Activated T-cell treated with anti-CD3 and anti-CD28 coated beads for 48 hours (primary cell): ENCODE measurements at places on chromosomes 13 and 19.

DNA sequence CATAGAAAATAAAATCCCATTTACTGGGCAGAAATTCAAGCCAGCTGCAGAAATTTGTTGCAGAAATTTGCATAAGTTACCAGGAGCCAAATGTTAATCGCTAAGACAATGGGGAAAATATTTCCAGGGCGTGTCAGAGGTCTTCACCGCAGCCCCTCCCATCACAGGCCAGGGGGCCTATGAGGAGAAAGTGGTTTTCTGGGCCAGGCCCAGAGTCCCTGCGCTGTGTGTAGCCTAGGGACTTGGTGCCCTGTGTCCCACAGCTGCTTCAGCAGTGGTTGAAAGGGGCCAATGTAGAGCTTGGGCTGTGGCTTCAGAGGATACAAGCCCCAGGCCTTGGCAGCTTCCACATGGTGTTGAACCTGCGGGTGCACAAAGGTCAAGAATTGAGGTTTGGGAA lies 278.9 kb upstream of the PCDH9 start:
- DNase-seq = no peak

DNA sequence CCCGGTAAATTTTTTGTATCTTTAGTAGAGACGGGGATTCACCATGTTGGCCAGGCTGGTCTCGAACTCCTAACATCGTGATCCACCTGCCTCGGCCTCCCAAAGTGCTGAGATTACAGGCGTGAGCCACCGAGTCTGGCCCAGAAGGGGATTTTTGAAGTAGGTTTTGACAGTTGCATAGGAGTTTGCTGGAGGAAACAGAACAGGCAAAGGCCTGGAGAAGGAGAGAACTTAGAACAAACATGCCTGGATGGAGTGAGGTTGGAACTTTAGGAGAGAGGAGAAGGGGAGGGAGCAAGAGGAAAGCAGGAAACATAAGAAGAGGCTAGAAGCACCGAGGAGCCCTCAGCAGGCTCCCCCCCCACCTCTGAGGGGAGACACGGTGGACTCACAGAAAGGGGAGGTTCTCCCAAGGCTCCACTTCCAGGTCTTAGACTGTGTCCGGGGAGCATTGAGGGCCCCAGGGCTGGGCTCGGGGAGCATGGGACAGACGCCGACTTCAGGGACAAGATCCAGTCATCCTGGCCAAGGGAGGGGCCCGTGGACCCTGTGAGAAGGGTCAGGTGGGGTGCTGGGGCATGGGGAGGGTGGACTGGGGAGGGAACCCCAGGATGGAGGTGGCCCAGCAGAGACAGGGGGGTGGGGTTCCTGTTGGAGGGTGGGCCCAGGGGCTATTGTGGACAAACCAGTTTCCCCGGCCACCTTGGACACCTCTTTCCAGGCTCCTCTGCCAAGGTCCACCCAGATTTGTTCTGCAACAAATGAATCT lies 1.8 kb upstream of the FBN3 start:
- no peak for DNase-seq

DNA sequence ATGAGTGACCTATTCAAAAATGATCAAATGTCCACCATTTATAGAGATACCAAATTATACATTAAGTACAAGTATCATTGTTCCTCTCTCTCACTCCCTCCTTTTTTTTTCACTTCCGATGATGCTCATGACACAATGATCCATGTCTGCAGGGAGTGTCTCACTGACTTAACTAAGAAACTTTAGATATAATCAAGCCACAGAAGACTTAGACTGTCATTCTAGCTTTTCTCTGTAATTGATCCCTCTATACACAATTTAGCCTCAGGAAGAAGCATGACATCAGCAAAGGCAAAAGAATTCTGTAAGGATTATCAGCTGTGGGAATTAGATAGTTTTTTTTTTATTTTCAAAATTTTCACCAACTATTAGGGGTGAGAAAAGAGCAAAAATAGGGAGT lies 734.9 kb upstream of the PCDH9 start:
- DNase-seq = no peak

GRCh38 chr19:30671622-30672051 lies 299.5 kb downstream of the ZNF536 start:
- DNase-seq = no peak

GRCh38 chr13:21594715-21595545 lies 9.0 kb downstream of the MICU2 start:
- no peak for DNase-seq

- DNase-seq = no peak
These were observed 5.9 kb downstream of the KLC3 start for GRCh38 chr19:45346449-45346848.

GRCh38 chr19:16374436-16374835 lies 49.8 kb downstream of the KLF2 start:
- no peak for DNase-seq

DNA sequence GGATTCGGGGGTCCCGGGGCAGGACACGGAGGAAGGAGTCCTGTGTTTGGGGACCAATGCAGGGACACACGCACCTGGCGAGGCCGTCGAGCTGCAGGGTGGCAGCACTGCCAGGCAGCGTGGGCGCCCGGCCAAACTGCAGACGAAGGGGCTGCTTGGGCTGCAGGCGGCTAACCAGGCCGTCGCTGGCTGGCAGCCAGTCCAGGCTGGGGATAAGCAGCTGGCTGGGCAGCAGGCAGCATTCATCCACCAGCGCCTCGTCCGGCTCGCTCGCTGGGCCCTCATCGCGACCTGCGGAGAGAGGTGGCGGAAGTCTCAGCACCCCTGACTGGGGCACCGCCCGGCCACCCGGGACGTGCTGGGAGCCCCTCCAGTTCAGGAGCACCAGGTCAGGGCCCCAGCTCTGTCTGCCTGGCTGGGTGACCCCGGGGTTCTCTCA lies 11.5 kb downstream of the CFD start:
- no peak for DNase-seq

GRCh38 chr19:41373993-41374392 lies 2.3 kb upstream of the TMEM91 start:
- DNase-seq = no peak

- no peak for DNase-seq
These were observed 41.9 kb downstream of the NAXD start for GRCh38 chr13:110657196-110657595.

DNA sequence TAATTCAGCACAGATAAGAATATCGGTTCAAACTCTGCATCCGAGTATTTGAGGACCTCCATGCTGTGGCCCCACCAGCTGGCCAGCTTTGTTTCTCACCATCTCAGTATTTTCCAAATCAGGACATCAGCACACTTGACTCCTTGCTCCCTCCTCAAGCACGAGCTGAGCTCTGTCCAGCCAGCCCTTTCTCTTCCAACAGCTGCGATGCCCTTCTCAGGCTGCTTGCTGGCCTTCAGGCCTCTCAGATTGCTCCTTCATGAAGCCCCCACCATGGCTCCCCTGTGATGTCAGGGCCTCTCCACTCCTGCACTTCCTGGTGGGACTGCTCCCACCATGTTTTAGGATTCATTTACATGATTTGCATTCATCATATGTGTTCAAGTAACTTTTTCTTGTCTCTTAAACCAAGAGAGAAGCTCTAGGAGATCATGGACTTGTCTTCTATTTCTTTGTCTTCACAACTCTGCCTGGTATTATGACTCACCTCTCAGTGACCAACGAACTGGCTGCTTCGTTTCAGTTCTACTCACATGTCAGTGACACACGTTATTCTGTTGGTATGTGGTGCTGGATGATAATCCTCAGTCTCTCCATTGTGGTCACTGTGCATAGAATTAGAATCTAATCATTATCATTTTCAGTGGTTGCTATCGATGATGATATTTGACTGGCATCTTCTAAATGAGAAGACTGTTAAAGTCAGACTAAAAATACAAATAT lies 471.7 kb downstream of the EFNB2 start:
- no peak for DNase-seq

DNA sequence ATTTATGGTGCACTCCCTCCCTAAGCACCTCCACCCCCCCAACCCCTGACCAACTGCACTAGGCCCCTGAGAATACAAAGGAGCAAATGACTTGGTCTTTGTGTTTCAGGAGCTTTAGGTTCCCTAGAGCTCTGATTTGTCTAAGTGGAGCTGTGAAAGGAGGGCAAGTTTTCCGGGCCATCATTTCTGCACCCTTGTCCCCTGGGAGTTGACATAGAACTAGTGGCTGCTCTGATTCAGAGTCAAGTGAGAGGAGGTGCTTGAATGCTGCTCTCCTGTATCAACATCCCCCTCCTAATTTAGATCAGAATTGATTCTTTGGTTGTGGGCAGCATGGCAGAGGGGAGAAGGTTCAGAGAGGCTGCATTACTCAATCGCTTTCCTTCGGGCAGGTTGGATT lies 391.6 kb downstream of the KCNRG start:
- DNase-seq = no peak

- DNase-seq = no peak
These were observed 86.5 kb upstream of the UBL3 start for GRCh38 chr13:29936956-29937355.

GRCh38 chr19:50313812-50314536 lies 15.2 kb downstream of the KCNC3 start:
- no peak for DNase-seq

GRCh38 chr19:38736036-38736412 lies 8.2 kb downstream of the CAPN12 start:
- DNase-seq = peak; percentile 55

GRCh38 chr19:5990289-5990797 lies 12.4 kb upstream of the RANBP3 start:
- DNase-seq = no peak

- no peak for DNase-seq
These were observed 41.1 kb downstream of the COL4A1 start for GRCh38 chr13:110265682-110266430.

DNA sequence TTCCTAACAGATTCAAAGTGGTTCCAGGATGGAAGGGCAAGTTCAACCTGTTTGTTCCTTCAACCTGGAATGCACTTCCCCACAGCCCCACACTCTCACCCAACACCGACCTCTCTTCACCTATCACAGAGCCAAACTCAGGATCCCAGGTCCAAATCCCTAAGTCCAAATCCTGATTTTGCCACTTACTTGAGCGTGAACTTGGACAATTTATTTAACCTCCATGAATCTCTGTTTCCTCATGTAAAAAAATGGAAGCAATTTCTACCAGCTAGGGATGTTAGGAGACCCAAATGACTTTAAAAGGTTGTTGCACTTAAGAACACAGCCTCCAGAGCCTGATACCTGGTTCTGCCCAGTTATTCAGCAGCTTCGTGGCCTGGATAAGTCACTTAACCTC lies 5.4 kb upstream of the IGSF23 start:
- no peak for DNase-seq

DNA sequence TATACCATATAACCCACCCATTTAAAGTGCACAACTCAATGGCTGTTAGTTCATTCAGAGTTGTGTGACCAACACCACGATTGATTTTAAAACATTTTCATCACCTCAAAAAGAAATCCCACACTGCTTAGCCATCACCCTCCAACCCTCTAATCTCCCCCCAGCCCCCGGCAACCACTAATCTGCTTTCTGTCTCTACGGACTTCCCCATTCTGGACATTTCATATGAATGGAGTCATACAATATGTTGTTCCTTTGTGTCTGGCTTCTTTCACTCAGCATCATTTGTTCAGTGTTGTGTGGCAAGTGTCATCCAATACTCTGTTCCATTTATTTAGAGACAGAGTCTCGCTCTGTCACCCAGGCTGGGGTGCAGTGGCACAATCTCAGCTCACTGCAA lies 4.0 kb upstream of the PNMA8B start:
- DNase-seq = no peak
